ENCODE measurements at places on chromosomes 1 and 21.

DNA sequence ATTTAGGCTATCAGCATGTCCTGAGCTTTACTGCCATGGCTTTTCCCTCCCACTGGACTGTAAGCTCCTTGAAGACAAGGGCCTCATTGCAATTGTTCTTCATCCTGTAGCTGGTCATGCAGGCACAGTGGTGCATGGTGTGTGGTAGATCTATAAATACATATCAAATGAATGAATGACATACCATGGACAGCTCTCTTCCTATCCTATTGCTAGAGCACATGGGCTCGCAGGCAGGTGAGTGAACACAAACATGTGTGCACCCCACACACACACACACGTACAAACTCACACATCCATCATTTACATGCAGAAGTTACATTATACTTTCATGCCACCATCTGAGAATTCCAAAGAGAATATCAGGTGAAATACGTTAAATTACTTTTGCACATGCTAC lies 172.9 kb upstream of the RUNX1 start:
- no peak for DNase-seq

- no peak for DNase-seq
Measured at GRCh38 chr1:35499652-35500176, 57.5 kb downstream of the KIAA0319L start.

DNA sequence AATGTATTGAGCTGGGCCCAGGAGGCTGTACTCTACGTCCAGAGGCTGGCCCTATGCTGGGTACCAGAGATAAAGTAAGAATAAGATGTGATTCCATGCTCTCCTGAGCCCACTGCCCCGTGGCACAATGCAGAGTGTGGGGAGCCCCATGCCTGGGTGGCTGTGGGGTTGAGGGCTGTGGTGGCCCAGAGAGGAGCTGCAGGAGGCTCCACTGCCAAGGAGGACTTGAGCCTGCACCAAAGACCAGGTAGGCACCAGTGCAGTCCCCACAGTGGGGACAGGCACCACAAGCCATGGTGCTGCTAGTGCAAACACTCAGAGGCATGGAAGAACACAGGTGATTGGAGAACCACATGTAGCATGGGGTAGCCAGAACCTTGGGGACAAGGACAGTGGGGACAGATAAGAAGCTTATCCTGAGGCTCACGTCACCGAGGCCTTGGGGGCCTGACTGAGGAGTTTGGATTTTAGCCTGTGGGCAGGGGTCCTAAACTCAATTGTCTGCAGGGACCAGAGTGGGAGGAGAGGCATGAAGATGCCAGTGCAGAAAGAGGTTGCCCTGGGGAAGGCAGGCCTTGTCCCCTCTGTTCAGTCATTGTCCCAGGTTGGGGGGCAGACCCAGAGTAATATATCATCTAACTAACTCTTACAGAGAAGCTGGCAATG lies 21.9 kb upstream of the EPS8L3 start:
- no peak for DNase-seq

GRCh38 chr1:203649999-203650836 lies 23.6 kb downstream of the ATP2B4 start:
- DNase-seq: peak; percentile 69

DNA sequence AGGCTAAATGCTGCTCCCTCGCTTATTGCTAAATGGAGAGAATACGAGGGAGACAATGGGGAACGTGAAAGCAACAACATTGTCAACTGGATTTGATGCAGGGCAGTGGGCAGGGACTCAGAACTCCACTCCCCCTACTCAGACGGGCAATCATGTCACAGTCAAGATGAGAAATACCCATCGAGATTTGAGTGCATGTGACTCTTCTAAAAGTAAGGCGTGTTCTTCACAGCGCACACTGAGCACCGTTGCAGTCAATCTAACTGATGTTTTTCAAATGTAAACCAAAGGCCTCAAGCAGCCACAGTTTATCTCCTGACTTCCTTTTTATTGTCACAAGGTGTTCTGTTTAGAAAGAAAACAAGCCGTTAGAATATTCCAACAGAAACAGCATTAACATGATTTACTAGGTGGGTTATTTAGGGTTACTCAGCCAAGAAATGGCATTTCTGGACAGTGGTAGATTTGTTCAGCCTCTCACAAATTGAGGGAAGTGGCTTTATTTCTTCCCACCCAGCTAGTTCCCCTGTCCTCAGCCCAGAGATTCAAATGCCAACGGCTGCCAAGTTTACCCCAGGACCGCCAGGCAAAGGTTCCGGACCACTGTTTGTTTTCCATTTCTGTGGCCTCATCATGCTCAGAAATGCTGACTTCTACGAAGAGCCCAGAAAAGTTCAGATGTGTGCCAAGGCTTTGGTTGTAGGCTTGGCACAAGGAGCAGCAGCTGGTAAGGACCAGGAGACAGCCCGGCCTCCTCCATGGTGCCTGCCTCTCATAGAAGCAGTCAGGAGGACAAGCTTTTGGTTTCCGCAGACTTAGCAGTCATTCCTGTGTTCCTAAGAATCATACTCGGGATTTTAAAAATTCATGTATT lies 171.4 kb downstream of the KIF26B start:
- DNase-seq: no peak

DNA sequence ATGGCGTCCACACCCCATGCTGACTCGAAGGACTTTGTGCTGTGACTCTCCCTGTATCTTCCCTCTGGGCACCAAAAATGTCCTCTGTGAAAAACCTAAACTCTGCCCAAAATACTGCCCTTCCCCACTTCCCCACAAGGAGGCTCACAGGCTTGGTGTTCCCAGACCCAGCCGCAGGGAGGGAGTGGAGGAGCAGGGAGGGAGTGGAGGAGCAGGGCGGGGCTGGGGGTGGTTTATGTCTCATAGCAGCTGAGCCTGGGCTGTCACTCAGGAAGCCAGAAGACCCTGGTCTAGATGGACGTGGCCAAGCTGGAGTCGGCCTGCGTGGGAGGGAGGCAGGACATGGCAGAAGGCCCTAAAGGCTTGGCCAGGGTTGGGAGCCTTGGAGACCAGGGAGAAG lies 461.7 kb downstream of the PTPRU start:
- DNase-seq: no peak

GRCh38 chr21:28699596-28700259 lies 292.9 kb downstream of the LTN1 start:
- no peak for DNase-seq

GRCh38 chr1:209157546-209158249 lies 425.8 kb upstream of the CAMK1G start:
- no peak for DNase-seq

- no peak for DNase-seq
Measured at GRCh38 chr21:33948951-33949444, 33.4 kb upstream of the ATP5PO start.

GRCh38 chr21:45404730-45405270 lies at the start of gene COL18A1:
COL18A1 (plus strand) TSS chr21:45405165; CDS start chr21:45405231, 66 bp downstream.
- peak; percentile 56 for DNase-seq

DNA sequence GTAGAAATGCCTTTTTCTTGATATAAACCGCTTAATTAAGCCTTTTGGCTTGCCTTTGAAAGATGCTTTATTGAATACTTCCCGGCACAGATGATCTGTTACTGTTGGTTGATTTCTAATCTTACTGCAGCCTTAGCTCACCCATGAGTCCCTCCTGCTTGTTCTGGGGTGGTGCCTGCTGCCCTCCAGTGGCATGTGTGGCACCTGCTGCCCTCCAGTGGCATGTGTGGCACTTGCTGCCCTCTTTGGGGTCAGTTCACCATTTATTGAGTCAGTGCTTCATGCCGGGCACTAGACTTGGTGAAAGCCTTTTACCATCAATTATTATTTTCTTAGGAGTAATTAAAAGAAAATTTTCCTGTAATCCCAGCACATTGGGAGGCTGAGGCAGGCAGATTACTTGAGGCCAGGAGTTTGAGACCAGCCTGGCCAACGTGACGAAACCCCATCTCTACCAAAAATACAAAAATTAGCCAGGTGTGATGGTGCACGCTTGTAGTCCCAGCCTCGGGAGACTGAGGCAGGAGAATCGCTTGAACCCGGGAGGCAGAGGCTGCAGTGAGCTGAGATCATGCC lies 54.3 kb downstream of the ADARB1 start:
- DNase-seq: peak; percentile 73

- DNase-seq: no peak
Measured at GRCh38 chr1:32247452-32247851, 430 bp downstream of the FAM167B start.

GRCh38 chr1:36156329-36157114 lies 562 bp downstream of the MAP7D1 start:
- peak; percentile 68 for DNase-seq

DNA sequence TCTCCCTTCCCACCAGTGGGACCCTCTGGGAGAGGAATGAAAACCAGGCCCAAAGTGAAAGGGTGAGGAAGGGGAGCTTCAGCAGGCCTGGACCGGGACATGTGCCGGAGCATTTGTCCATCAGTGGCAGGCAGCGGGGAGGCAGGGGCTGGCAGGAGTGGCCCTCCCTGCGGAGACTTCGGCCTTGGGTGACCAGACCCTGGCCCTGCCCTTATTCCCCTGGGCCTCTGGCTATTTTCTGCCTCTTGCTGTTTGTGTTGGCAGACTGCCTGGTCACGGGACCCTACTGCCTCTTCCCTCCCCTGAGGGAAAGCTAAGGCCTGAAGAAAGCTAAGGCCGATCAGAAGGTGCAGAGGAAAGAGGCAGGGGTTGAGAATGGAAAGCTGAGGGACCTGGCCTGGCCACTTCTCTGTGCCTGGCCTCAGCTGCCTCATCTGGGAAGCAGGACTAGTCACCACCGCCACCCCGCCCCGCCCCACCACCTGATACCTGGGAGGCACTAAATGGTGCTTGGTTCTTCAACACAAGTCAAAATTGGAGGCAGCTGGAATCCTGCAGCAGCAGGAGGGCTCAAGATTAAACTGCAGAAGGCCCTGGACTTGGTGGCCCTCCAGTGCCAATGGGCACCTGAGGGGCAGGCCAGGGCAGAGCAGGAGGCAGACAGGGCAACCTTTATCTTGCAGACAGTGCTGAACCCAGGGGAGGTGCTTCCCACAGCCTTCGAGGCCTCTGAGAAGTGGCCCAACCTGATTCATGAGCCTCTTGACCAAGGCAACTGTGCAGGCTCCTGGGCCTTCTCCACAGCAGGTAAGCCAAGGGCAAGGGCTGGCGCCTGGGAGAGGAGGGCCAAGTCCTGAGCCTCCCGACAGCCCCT lies 7.9 kb downstream of the TINAGL1 start:
- no peak for DNase-seq

DNA sequence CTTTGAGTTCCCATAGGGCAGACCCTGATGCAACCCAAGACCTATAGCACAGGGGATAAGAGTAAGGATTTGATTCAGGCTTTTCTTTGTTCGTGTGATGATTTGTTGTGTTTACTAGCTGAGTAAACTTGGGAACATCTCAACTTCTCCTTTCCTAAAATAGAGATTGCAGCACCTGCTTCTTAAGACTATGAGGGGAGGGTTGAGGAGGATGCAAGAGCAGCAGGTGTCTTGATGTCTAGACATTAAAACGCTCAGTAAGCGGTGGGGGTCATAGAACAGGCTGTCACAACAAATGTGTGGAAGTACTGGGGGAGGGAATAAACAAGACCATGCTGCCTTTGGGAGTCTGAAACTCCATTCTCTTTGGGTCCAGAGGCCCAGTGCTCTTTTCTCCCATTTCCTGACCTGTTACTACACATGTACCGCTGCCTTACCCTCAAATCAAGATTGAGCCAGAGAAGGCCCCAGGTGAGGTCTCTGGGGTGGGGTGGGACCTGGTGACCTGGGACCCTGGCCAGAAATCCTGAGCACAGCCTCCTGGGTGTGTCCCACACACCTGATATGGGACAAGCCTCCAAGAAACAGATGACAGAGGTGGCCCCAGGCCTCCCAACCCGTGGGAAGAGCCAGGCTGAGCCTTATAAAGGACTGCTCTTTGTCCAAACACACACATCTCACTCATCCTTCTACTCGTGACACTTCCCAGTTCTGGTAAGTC lies at the start of gene S100A7A:
Gene S100A7A (plus strand): TSS at position 671 of the 721 bp plus-strand sequence. CDS start 1,563 bp downstream, outside the sequence.
- DNase-seq: no peak

DNA sequence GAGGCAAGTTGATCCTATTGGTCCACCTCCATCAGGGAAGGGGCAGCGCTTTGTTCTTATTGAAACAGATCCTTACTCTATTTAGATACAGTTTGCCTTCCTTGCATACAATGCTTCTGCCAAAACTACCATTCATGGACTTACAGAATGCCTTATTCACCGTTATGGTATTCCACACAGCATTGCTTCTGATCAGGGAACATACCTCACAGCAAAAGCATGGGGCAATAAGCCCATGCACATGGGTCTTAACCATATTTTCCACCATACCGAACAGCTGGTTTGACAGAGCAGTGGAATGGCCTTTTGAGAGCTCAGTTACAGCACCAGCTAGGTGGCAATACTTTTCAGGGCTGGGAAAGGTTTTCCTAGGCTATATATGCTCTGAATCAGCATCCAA lies 544.8 kb upstream of the ADGRL4 start:
- DNase-seq: no peak

- no peak for DNase-seq
Measured at GRCh38 chr1:1089731-1090423, 15.8 kb upstream of the RNF223 start.

DNA sequence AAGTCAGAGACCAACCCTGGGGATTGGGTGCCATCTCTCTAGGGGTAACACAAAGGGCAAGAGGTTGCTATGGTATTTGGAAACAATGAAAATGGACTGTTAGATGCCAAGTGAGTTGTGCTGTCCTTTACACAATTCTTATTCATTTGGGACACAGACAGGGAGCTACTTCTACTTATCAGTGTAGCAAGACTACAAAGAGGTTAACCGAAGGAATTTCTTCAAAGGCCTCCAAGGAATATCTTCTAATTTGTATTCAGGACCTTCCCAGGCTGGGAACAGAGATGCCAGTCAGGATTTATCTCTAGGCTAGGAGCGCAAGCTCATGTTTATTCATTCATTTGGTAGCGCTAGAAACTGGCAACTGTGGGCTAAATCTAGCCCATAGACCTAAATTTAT lies 2.6 kb downstream of the NAXE start:
- no peak for DNase-seq

- DNase-seq: no peak
Measured at GRCh38 chr1:185936641-185937040, 202.4 kb downstream of the HMCN1 start.

DNA sequence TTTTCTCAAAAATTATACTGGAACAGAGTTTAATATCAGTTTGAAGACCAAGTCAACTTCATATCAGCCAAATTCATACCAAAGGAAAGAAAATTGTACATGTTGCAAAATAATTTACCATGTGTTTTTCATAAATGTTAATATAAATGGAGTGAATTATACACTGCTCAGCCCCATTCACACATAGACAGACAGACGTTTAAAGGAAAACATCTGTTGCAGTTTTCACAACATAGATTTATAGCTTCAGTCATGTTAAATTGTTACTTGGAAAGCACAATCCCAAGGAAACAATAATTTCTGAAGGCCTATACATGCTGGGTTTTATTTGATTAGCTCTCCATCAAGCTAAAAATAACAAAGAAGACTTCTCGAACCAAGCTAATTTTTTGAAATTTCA lies 27.8 kb upstream of the HYI start:
- no peak for DNase-seq

DNA sequence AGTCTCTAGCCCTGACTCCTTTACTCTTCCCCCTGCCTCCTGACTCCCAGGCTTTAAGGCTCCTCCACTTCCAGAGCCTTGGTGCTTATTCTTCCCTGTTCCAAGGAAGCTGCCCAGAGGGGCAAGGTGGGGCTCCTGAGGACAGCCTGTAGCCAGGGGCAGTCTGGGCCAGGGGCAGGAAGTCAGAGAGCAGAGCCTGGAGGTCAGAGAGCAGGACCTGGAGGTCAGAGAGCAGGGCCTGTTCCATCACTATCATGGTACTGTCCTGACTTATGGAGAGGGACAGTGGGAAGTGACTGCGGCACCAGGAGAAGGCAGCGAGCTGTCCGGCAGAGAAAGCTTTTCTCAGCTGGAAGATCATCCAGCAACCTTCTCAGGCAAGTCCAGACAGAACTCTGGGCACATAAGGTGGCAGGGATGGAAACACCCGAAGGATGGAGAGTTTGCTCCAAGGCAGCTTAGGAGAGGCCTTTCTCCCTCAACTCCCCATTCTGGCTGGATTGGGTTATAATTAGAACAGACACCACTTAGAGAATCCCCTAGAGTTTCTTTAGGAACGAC lies 25.0 kb downstream of the PLXNA2 start:
- no peak for DNase-seq
